Activated T-cell treated with anti-CD3 and anti-CD28 coated beads for 1 hour (primary cell): ENCODE measurements at places on chromosomes 3 and 15.

DNA sequence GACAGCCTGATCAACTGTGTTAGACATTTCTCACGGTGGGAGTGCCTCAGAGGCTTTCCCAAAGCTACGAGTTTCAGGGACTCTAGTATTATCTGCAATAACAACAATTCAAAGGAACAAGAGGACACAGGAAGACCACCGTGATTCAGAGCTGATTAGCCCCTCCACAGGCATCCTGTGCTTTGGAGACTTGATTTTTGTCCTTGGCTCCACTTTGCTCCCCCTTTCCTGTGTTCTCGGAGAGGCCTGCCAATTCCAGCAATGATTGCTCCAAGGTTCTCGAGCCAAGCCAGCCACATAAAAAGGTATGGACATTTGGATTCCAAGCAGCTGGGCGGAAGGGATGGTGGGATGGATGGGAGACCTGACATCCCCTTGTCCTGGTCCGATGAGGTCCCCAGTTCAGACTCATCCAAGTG, 14.3 kb downstream of the EHD4 start:
- DNase-seq = no peak

DNA sequence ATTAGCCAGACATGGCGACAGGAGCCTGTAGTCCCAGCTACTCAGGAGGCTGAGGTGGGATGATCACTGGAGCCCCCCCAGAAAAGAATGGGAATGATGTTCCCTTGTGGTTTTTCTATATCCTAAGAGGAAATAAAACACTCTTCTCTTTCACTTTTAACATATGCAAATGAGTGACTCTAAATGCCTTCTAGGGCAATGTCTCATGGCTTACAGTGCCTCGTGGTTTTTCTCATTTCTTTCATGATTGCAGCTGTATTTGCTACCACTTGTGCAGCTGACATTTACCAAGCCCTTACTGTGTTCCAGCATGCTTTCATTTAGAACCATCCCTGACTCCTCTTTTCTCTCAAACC, 26.4 kb downstream of the STOML1 start:
- no peak for DNase-seq

- no peak for DNase-seq
Measured at GRCh38 chr3:108608750-108609149, 19.2 kb downstream of the DZIP3 start.

DNA sequence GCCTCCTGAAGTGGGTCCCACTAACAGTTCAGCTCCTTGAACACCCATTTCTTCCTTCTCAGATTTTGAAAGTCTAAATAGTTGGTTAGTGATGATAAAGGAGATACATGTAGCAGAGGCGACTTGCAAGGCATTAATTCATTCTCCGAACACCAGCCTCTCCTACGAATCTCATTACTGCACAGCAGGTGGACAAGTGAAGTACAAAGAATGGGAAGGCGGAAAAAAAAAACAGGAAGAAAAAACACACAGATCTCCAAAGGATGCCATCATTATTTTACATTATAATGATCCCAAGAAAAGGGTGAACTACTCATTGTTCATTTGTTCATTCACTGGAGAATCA, 276.5 kb downstream of the MAGI1 start:
- DNase-seq = no peak

DNA sequence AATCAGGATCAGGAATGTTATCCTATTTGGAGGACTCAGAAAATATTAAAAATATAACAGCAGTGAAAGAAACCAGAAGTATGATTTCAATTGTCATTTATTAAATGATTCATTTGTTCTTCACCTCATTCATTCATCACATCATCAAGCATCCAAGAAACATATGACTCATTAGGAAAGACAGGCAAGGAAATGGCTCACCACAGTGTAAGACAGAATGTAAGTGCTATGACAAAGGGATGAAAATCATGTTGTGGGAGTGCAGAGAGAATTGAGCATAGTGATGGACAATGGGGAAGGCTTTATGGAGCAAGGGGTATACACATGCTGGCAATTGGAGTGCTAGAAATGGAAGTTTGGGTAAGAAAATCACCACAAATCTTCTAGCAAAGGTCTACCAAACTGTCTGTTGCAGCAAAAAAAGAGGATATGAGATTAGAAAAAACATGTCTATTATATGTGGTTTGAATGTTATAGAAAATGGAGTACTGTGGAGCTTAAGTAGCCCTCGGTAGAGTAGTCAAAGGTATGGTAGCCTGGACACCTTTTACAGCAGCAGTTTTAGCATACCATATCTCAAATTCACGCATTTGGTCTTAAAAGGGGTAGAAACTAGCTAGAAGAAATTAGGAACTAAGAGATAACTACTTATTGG, 111.1 kb upstream of the GPR149 start:
- DNase-seq = no peak

GRCh38 chr15:72077950-72078349, 40.0 kb downstream of the MYO9A start:
- DNase-seq = no peak

DNA sequence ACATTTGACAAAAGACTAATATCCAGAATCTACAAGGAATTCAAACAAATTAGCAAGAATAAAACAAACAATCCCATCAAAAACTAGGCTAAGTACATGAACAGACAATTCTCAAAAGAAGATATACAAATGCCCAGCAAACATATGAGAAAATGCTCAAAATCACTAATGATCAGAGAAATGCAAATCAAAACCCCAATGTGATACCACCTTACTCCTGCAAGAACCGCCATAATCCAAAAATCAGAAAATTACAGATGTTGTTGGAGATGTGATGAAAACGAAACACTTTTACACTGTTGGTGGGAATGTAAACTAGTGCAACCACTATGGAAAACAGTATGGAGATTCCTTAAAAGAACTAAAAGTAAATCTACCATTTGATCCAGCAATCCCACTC, 79.4 kb downstream of the SNTN start:
- DNase-seq = no peak

DNA sequence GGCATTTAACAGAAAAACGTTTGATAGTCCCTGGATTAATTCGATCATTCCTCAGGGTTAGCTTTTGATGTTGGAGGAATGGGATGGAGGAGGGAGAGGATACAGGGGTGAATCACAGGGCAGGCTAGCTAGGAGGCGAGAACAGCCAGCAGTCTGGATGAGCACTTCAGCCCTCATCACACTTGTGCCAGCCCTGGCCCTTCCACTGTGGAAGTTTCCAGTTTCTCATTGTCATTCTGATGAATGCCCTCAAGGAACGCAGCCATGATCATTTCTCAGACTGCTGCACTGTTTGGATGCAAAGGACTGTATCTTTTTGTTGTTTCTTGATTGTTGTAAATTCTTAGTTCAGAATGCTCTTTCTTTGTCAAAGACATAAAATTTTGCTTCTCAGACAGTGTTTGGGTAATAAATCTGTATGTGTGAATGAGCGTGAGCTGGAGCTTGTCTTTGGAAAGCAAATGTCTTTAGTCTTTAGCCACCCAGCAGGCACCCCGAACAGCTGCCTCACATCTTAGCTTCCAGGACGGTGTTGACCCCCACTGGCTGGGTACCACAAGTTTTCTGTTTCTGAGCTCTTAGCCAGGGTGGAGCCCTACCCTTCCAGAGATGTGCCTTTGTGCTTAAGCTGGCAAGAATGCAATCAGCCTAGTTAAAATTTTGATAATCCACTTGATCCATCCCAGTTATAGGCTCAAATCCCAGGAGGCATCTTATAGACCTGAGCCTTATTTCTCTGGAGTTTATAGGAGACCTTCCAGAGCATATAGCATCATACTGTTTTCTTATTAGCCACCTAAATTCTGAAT, 121.1 kb downstream of the PDCD6IP start:
- DNase-seq = no peak

GRCh38 chr3:9731206-9732079, at the start of gene BRPF1:
BRPF1 (plus strand) TSS chr3:9731735; CDS start chr3:9734141, 2,406 bp downstream.
- DNase-seq = peak; percentile 98

DNA sequence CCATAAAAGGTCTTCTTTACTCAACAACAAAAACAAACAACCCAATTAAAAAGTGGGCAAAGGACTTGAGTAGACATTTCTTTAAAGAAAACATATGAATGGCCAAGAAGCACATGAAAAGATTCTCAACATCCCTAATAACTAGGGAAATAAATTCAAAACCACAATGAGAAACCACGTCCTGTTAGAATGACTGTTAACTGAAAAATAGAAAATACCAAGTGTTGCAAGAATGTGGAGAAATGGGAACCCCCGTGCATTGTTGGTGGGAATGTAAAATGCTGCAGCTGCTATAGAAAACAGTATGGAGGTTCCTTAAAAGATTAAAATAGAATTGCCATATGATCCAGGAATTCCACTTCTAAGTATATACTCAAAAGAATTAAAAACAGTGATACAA, 34.8 kb downstream of the NMNAT3 start:
- DNase-seq = no peak

- no peak for DNase-seq
Measured at GRCh38 chr3:141963301-141963700, 86.9 kb downstream of the ATP1B3 start.

DNA sequence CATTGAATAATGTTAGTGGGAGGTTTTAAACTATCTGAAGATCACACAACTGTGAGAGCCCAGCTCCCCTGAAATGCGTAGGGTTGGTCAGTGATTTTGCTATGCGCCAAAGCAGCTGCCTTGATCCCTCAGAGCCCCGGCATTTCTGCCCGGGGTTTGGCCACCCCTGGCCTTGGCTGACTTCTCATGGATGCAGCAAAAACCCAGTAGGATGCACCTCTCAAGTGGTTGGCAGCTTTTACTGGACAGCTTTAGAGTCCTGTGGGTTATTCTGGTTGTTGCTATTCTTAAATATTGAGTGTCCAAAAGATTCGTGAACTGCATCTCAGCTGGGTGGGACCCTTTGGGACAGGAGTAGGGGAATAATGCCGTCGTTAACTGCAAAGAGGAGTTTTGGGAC, 291.7 kb upstream of the CTDSPL start:
- DNase-seq = no peak

- DNase-seq = no peak
Measured at GRCh38 chr3:105938101-105938500, 69.3 kb upstream of the CBLB start.

DNA sequence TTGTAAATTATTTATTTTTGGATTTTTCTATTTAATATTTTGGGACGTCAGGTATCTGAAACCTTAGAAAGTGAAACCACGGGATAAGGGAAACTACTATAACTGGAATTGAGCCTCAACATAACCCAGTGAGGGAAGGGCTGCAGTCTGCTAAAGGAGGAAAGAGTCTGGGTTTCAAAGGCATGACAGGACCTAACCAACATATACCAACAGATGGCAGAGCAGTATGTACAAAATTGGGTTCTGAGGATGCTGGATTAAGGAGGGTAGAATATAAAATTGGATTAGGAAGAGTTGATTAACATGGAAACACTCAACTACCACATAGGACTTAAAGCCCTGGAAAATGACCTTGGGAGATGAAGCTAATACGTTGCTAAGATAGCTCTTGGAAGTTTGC, 603.5 kb downstream of the MECOM start:
- DNase-seq = no peak

DNA sequence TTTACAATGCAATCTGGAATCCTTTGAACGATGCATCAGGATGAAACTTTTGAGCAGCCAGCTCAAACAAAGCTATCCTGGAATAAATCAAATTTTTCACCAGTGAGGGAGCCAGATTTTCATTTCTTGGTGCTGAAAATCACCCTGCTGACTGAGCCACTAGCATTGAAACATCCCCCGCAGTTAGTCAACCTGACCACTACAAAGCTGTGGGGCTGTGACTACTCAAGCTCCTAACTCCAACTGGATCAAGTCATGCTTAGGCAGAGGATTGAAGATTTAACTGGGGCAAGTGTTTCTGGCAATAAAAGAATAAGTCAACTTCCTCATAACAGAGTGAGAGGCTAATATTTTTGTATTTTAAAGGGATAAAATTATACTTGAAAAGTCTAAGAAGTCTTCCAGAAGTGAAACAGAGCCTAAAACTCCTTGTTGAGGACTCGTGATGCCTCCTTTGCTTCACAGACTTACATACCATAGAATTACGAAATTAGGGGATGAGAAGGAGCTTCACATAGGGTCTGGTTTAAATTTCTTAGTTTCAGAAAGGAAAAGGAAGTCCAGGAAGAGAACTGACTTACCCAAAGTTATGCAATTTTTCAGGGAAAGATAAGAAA, 177.8 kb downstream of the SERPINI1 start:
- no peak for DNase-seq

DNA sequence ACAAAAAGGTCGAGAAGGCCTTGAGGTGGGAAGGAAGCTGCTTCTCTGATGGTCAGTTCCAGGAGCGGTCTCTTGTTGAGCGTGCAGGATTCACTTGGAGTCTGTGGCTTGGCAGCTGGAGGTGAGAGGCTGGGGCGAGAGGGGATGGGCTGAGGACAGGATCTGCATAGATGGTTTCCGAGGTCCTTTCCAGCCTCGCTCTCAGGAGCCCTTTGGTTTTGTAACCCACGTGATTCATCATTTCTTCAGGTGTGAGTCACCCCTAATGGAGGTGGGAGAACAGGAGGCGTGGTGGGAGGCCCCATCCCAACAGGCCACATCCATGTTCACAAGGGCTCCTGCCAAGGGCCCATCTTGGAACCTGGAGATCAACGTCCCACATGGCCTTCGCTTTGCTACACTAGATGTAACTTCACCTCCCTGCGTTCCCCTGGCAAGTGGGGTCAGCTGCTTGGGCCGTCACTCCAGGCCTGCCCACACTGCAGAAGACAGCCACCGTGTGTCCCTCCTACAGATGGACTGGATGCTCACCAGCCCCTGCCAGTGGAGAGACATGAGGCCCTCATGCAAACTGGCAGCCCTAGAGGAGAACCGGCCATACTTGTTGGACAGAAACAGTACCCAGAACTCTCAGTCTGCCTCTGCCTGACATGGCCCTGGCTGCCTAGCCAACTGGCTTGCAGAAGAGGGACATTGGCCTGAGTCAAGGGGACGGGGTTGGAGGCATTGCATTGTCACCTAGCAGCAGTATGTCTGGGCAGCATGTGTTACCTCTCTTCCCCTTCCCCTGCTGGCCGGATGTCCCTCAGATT, 1.6 kb upstream of the PCSK6 start:
- no peak for DNase-seq

- no peak for DNase-seq
Measured at GRCh38 chr3:17935222-17935621, 192.8 kb upstream of the TBC1D5 start.

GRCh38 chr15:38496151-38496550, 42.2 kb downstream of the FAM98B start:
- DNase-seq = no peak

- no peak for DNase-seq
Measured at GRCh38 chr3:4708230-4708629, 215.1 kb downstream of the ITPR1 start.

- DNase-seq = no peak
Measured at GRCh38 chr3:178771511-178771910, 235.3 kb downstream of the KCNMB2 start.

DNA sequence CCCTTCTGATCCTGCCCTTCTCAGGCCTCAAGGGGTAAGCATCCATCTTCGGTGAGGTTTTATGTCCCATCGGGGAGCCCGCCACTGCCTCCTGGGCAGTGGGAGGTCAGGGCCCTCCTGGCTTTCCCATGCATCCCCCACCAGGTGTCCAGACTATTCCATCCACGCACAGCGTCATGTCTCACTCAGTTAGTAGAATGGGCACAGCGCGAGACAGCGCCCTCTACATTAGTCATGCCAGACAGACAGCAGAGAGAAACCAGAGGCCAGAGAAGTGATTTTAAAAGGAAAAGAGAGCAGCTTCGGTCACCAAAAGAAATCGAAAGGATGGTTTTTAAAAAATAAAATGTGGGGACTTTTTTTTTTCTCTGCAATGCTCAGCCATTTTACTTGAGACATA, 49.8 kb downstream of the ZDHHC3 start:
- DNase-seq = no peak

- DNase-seq = no peak
Measured at GRCh38 chr3:159236321-159236720, 434.5 kb downstream of the MFSD1 start.

GRCh38 chr15:83210619-83211018, 3.0 kb upstream of the HDGFL3 start:
- no peak for DNase-seq
